Activated CD8-positive, alpha-beta memory T cell treated with anti-CD3 and anti-CD28 coated beads for 1 hour (primary cell): ENCODE measurements at places on chromosomes 2 and 18.

DNA sequence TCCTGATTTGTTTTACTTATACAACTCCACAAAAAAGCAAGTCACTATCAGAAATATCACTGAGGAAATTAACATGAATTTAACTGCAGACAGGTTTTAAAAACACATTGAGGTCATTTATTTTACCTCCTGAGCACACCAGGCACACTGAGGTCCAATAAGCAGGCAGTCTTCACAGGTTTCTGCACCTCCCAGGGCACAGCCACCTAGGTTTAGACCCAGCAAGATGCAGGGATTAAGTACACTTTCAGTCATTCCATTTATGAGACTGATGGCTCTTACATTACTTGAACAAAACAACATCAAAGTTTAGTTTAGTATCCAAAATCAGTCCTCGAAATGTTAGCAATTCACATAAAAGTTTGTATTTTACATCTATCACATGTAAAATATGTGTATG, 1.0 kb downstream of the ITGB6 start:
- DNase-seq = no peak

GRCh38 chr18:64179556-64180080, 30.7 kb upstream of the LINC00305 start:
- no peak for DNase-seq

- DNase-seq = no peak
Observed at GRCh38 chr2:68385220-68385906, 20.3 kb downstream of the PLEK start.

GRCh38 chr2:78979380-78980151, 45.9 kb upstream of the REG3G start:
- DNase-seq = no peak

GRCh38 chr2:231663458-231664212, 44.7 kb upstream of the PTMA start:
- no peak for DNase-seq

GRCh38 chr2:140929849-140930248, 1201.0 kb downstream of the LRP1B start:
- no peak for DNase-seq

- DNase-seq = no peak
Observed at GRCh38 chr2:168561991-168562390, 105.9 kb downstream of the CERS6 start.

DNA sequence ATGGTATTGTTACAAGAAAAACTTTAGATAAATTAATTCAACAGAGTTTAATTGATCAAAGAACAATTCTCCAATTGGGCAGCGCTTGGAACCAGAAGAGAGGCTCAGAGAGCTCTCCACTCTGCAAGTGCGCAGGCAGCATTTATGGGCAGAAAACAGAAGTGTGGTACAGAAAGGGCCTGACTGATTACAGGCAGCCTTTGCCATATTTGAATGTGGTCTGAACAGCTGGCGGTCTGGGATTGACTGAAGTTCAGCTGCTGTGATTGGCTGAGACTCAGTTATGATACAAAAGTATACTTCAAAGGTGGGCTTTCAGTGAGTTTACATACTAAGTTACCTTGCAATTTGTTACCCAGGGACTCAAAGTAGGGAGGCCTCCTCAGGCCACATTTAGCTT, 301.3 kb upstream of the ID2 start:
- no peak for DNase-seq

DNA sequence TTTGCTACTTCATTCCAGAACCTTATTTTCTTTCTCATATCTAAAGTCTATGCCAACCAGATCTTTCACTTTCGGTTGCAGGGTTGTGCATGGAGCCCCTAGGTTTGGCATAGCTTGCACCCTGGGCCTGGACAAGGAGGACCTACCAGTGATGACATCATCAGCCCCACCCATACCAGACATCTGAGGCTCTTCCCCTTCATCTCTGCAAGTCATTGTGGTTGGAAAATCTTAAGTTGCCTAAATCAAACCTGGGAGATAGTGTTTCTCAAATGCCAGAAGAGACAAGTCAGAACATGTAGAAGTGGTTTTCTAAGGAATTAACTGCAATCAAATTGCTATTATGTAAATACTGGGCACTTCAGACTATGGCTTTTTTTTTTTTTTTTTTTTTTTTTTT, 363.3 kb downstream of the ZNF516 start:
- DNase-seq = no peak

DNA sequence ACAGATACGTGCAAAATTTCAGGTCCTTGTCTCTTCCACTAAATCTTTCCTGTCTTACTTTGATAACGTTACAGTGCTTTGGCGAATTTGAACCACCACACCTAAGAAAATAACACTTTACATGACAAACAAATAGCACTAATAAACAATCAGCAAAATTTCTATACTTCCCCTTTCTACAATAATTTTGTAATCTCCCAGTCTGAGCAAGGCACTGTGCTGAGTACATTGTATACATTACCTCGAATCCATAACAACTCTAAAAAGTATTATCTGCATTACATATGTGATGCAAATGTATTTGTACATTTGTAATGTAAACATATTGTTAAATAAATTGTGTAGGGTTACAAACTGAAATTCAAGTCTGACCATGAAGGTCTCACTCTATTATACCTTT, 49.9 kb downstream of the RTN4 start:
- DNase-seq = no peak

DNA sequence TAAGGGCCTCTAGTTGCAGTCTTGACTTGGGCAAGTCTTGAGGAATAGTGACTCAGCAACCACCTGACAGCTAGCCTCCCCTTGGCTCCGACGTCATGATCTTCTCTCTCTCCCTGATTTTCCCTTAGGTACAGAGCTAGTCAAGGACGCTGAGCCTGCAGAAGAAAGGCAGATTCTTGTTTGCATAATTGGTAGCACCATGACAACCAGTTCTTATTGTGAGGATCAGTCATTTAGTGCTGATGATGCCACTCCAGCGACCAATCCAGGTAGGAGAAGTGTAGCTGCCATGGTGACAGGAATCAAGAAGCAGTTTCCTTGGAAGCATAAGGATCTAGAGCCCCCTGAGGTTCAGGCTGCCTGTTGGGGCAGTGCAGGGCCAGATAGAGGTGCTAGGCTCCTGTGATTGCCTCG, 2.8 kb upstream of the RESP18 start:
- no peak for DNase-seq

DNA sequence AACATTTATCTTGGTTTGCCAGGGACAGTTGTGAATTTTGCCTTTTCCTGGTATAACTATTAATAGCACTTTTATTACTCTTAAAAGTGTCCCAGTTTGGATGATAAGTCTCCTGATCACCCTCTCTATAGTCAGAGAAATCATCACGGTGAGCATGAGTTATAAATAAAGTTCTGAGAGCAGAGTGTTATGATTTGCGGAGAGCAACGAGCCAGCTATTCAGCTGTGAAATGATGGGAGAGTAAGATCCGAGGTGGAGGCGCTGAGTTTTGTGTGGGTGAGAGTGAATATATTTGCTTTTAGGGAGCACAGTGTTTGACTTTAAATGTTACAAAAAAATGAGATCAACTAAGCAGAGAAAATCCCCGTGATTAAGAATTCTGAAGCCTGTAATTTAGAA, 179.6 kb downstream of the DSC3 start:
- DNase-seq = no peak

DNA sequence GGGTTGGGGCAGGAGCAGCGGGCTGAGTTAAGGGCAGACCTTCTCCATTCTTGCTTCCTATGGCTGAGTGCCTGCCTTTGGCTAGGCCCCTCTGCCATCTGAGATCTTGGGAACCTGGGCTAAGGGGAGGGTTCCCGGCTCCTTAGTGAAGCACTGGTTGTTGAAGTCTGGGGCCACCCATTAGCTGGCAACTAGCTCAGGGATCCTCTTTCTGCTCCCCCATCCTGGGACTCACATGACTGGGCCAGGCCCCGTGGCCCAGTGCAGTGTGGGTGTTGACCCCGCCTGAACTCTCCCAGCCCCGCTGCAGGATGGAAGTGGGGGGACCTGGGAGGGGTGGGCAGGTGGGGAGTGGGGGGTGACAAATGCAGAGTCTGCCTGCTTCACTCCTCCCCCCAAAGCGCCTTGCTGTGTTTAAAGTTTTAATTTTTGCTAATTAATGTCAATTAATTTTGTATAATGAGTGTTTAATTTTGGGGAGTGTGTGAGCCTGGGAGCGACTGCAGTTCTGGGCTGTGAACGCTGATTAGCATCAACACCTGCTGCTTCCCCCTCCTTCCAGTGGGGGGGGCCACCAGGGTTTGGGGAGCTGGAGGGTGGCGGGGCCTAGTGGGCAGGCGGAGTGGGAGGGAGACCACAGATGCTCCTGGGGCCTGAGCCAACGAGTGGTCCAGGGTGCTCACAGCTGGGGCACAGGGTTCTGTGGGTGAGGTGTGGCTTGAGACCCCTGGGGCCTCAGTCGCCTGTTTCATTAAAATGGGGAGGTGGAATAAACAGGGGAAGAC, 55.2 kb downstream of the EMX1 start:
- no peak for DNase-seq

DNA sequence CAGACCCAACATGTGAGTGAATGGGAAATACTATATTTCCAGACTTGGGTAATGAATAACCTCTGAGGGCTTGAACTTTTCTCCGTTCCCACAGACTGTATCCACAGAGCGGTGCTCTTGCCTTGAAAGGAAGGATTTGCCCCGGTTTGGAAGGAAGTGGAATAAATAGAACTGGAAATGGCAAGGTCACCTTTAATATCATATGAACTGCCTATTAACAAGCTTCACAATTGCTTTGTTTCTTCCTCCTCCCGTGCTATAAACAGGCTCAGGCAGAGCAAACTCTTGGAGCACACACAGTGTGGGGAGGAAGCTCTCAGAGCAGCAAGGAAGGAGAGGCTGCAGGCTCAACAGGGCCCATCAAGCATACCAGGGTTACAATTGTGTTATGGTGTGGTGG, 28.5 kb upstream of the DARS1 start:
- no peak for DNase-seq

DNA sequence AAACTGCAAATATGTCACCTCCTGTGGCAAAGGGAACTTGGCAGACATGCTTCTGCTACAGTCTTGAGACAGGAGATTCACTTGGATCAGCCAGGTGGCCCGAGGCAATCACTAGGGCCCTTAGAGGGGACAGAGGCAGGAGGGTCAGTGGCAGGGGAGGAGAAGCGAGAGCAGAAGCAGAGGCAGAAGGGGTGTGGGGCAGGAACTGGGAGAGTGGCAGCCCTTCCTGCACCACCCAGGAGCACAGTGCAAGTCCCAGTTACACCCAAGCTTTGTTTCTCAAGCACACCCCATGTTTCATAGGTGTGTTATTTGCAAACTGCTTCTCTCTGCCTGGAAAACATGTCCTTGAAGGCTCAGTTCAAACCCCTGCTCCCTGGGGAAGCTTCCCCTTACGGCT, 309.7 kb upstream of the MYT1L start:
- no peak for DNase-seq

GRCh38 chr2:219560893-219561178, 10.5 kb downstream of the OBSL1 start:
- no peak for DNase-seq

- no peak for DNase-seq
Observed at GRCh38 chr2:239154971-239155805, 245.6 kb downstream of the HDAC4 start.

DNA sequence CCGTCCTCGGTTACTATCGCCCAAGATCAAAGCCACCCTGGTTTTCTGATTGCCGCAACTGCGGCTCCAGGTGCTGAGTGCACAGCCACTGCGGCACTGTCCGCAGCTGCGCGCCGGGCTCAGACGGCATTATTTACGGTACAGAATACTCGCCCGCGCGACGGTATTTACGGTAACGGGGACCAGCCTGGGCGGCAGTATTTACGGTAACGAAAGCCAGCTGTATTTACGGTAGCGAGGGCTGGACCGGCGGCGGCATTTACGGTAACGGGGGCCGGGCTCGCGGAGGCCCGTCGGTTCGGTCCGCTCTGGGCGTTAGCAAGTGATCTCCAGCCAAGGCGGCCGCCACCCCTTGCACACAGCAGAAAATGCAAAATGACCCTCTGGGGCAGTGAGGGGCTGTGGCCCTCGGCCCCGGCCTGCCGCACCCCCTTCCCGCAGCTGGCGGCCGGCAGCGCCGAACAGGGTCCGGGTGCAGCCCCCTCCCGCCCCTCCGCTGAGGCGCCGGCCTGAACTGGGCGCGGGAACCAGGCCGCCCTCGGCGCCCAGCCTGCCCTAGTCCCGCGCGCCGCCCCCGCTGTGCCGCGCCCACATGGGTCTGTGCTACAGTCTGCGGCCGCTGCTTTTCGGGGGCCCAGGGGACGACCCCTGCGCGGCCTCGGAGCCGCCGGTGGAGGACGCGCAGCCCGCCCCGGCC, at the start of gene GNAL:
Gene GNAL (plus strand): TSS at position 293 of the 697 bp plus-strand sequence. CDS start 300 bp downstream, at position 593.
- no peak for DNase-seq

GRCh38 chr18:66533693-66534092, 70.2 kb downstream of the CDH19 start:
- DNase-seq = no peak

DNA sequence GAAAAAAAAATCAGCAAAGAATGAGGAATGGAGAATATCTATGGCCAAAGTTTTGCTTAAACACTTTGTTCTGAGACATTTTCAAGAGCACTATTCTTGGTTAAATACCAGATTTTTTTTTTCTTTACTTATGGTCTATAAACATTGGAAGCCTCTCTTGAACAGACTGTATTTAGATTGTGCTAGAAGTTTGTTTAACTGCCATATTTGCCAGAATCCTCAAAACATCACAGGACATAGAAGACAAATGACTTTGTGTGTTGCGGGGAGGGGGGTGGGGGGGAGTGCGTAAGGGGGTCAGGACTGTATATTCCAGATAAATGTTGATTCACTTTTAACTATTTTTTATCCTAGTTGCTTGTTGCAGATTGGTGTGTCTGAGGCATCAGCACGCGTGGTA, 262.0 kb downstream of the MEIS1 start:
- DNase-seq = no peak

- no peak for DNase-seq
Observed at GRCh38 chr18:73365018-73365417, 497.2 kb upstream of the NETO1 start.

- no peak for DNase-seq
Observed at GRCh38 chr2:66430505-66431273, 4.2 kb upstream of the MEIS1 start.

DNA sequence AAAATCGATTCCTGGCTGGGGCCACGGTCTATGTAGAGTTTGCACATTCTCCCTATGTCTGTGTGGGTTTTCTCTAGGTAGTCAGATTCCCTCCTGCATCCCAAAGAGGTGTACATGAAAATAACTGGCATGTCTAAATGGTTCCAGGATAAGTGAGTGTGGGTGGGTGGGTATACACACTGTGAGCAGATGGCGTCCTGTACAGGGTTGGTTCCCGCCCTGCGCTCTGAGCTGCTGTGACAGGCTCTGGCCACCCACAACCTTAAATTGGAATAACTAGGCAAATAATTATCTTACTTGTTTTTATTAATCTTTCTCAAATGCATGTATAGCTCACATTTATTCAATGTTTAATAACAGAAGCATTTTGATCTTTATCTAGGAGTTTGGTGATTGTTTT, 16.3 kb downstream of the THOC1 start:
- DNase-seq = no peak
